ENCODE measurements at places on chromosomes 6 and 20.

GRCh38 chr6:151740820-151741219 is 66.7 kb upstream of the ESR1 start:
- DNase-seq = no peak

GRCh38 chr20:24164360-24164759 is 175.8 kb upstream of the GGTLC1 start:
- DNase-seq = no peak

DNA sequence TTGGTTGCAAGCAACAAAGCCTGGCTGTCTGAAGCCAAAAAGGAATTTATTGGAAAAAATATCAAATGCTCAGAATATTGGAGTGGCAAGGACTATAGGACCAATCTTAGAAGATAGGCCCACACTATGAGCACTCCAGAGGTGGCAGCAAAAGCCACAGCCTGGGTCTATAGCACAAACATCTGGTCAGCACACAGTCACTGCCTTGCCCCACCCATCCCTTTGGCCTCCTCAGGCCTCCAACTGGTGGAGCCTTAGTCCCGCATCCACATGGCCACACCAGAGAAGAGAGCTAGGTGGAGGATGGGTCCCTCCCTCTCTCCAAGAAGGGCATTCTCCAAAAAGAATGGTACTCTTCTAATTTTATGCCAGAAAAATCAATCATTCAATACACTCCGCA is 14.0 kb downstream of the NUDT3 start:
- DNase-seq = no peak

GRCh38 chr6:102984357-102984756 is 1590.8 kb downstream of the GRIK2 start:
- no peak for DNase-seq

DNA sequence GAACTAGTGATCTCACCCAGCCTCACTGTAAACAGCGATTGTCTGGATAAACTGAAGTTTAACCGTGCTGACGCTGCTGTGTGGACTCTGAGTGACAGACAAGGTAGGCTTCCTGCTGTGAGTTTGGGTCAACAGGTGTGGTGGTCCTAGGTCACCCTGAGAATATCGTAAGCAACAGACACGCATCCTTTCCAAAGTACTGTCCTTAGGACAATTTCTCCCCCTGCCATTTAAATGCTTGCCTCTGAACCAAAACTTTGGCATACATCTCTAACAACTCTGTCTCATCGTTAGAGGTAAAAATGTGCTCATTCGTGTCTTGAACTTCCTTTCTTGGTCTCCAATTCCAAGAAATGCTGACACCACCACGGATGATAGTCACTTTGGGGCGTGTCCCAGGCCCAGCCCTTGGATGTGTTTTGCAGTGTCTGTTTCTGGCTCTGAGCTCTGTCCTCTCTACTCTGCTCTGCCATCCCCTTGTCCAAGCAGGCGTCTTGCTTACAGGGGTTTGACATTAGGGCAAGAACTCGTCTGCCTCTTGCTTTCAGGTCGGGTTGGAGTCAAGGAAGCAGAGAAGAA is 95.5 kb downstream of the EYA2 start:
- DNase-seq = no peak

- DNase-seq = no peak
These were observed 406.4 kb upstream of the PLCB4 start for GRCh38 chr20:8662433-8662954.

GRCh38 chr6:43972913-43973300 is 154.3 kb downstream of the MRPL14 start:
- DNase-seq = peak; percentile 46

DNA sequence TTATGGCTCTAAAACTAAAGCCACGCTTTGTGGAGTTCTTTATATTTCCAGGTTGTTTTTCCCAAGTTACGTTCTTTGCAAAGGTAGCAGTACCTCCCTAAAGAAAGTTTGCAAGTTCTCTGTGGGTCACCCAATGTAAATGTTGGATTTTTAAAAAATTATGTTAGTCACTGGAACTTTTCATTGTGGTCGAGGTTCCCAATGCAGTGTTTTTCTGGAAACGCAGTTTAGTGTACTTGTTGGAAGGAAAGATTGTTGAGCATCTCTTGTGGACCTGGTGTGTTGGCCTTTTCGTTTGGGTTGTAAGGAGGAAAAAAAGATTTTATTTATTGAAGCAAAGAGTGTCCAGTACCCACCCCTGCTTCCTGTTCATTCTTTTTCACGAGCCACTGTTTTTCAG is 1.4 kb downstream of the TOP1 start:
- no peak for DNase-seq

DNA sequence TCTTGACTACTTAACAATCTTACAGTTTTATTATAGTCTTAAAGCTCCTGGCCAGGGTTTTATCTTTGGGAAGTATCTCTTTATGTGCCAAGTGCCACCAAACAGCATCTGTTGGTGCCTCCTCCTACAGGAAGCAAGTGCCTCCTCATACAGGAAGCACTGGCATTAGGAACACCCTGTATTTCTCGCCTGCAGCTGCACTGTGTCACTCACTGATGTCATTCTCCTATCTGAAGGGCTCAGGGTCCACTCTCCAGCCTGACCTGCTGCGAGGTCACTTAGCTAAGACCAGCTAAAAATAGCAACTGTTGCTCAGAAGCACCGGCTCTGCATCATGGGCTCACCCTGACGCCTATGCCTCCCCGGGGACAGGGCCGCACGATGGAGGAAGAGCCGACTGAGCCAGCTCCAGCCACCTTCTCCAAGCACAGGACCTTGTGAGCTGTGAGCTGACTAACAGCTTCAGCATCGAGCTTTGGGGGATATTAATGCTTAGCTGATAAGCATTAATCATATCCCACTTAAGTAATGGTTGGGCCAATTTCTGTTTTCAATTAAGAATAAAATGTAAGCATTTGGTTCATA is 66.3 kb upstream of the CD93 start:
- DNase-seq = peak; percentile 55

- no peak for DNase-seq
These were observed 7.1 kb upstream of the ABHD16B start for GRCh38 chr20:63854069-63854765.

DNA sequence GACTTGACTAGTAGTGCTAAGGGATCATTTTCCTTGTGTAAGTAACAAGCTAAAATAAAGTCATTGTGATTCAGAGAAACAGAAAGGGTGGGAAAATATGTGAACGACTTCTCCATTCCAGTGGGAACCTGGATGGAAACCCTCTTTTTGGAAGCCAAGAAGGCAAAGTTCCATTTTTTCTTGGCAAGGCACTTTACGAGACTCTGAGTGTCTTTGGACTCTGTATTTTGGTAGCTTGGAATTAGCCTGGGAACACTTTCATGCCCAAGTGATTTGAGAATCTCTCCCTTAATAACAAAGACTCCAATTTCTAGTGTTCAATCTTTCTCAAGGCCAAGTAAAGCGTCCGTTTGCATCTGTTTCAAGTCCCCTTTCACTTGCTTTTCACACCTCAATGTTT is 100.5 kb upstream of the SASH1 start:
- no peak for DNase-seq

GRCh38 chr20:46240065-46240464 is 68.2 kb downstream of the CDH22 start:
- no peak for DNase-seq

DNA sequence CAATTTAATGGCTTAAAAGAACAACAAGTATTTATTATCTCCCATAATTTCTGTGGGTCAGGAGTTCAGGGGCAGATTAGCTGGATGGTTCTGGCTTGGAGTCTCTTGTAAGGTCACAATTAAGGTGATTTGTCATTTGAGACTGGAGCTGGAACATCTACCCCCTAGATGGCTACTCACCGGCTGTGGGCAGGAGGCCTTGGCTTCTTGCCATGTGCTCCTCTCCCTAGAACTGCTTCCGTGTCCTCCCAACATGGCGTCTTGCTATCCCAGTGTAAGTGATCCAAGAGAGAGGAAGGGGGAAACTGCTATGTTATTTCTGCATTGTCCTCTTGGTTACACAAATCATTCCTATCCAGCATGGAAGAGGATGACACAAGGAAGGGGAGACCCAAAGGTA is 210.2 kb upstream of the ECI2 start:
- DNase-seq = no peak

DNA sequence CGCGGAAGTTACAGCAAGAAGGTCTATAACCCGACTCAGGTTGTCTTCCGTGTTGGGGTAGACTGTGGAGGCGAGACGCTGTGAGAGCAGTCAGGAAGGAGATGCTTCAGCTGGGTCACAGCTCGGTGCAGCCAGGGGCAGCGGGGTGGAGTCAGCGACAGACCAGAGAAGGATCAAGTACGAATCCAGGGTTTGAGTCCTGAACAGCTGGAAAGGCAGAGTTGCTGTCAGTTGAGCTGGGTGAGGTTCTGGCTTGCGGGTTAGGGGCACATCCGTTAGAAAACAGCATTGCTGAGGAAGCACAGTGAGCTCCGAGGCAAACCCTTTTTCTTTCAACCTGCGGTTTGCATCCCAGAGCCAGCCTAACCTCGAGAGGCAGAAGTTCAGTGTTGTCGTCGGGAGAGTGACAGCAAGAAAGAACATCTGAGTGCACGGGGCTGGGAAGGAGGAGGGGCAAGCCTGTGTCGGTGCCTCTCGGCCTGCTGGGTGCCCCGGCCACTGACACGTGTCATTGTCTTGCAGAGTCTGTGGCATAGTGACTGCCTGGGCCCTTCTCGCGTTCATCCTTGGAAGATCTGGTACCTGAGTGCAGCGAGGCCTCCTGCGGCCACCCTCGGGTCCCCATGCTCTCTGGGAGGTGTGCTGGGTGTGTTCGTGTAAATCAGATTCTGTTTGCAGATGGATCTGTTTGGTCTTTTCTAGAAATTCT is 20.0 kb downstream of the PNLDC1 start:
- no peak for DNase-seq

Measured in liver (tissue), 10 donors.